ENCODE measurements at places on chromosomes 6 and 20. TPM values are rescaled to one million over a fixed set of nuclear protein-coding genes. Genes with fewer than 3 reads are reported as not detected.

DLK2 gene
- 1.3 TPM for total RNA-seq

GRCh38 chr6:45467853-45468252, 90.1 kb upstream of the SUPT3H start:
- no peak for DNase-seq
- H3K36me3 ChIP-seq: no peaks in the 10 kb centered on the region
- no peaks in the 10 kb centered on the region for H3K4me1 ChIP-seq
- H3K4me3 ChIP-seq: no peak overlapping the region

- no peak overlapping the region for H3K4me3 ChIP-seq
- no peaks in the 10 kb centered on the region for H3K27me3 ChIP-seq
- no peaks in the 10 kb centered on the region for H3K4me1 ChIP-seq
- DNase-seq: no peak
- no peak overlapping the region for H3K27ac ChIP-seq
Observed at GRCh38 chr6:33064723-33065122, 8.7 kb downstream of the HLA-DPA1 start.

DNA sequence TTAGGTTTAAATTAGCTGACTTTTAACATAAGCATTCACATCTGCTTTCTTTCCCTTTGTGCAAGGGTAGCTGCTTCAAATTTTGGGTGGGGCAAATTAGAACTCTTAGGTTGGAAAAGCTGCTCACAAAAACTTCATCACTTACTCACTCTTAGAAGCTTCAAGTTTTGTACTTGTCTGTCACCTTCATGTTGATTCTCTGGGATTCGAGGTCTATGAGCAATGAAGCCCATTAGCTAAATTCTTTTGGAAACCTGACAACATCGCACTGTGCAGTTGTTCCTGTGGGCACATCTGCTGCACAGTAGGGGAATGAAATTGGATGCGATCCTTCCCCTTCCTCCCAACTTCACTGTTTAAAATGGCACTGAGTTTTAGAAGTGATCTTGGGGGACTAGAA, 156.1 kb downstream of the UBE3D start:
- H3K4me1 ChIP-seq: no peaks in the 10 kb centered on the region
- H3K4me3 ChIP-seq: no peak overlapping the region
- no peak overlapping the region for H3K27ac ChIP-seq
- no peaks in the 10 kb centered on the region for H3K27me3 ChIP-seq

TLDC2 gene
- 1.5 TPM for total RNA-seq

DNA sequence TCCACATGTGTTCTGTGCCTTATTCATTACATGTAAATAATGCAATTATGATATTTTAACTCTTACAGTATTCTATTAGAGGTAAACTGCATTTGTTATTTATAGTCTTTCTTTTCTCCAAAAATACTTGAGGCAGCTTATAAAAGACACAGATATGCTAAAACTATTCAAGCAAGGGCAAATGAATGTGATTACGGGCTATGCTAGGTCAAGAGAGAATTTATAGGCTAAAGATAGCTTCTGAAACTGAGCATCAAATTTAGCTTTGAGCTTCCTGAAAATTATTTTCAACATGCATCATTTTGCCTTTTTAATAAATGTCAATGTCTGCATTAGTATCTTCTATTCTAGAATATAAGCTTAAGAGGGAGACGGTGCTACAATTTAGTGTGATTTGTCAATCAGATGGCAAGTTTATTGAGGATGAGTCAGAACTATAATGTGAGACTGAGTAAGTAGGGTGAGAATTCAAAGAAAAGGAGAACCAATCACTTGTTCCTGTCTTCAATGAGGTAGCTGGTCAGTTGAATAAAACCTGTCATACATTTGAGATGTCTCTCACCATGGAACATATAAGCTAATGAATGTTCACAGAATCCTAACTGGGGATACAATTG, 669.4 kb upstream of the CITED2 start:
- no peak for DNase-seq
- no peaks in the 10 kb centered on the region for H3K27me3 ChIP-seq
- H3K4me3 ChIP-seq: no peak overlapping the region
- H3K27ac ChIP-seq: no peak overlapping the region
- H3K4me1 ChIP-seq: peaks cover 5% of the 10 kb centered on the region

GRCh38 chr6:3280866-3281465, 22.2 kb downstream of the PSMG4 start:
- H3K36me3 ChIP-seq: no peaks in the 10 kb centered on the region
- H3K4me1 ChIP-seq: no peaks in the 10 kb centered on the region
- H3K27me3 ChIP-seq: no peaks in the 10 kb centered on the region
- H3K27ac ChIP-seq: no peak overlapping the region

IFNGR1 gene
- total RNA-seq: 138 TPM

- H3K36me3 ChIP-seq: no peaks in the 10 kb centered on the region
- no peak overlapping the region for H3K27ac ChIP-seq
- no peaks in the 10 kb centered on the region for H3K4me1 ChIP-seq
- no peak for DNase-seq
Observed at GRCh38 chr20:60627751-60628565, 624.1 kb upstream of the CDH4 start.

RAB5IF gene
- total RNA-seq: 56.9 TPM

GRCh38 chr6:122710908-122711635, 68.4 kb upstream of the FABP7 start:
- no peak overlapping the region for H3K27ac ChIP-seq
- no peak overlapping the region for H3K4me3 ChIP-seq
- H3K36me3 ChIP-seq: no peaks in the 10 kb centered on the region
- no peak for DNase-seq
- H3K4me1 ChIP-seq: no peaks in the 10 kb centered on the region

OOEP gene
- total RNA-seq: not detected

GRCh38 chr20:8658103-8658502, 410.8 kb upstream of the PLCB4 start:
- no peaks in the 10 kb centered on the region for H3K27me3 ChIP-seq
- H3K4me1 ChIP-seq: no peaks in the 10 kb centered on the region
- H3K36me3 ChIP-seq: no peaks in the 10 kb centered on the region
- H3K27ac ChIP-seq: no peak overlapping the region
- H3K4me3 ChIP-seq: no peak overlapping the region

GRCh38 chr20:33291830-33292355, 8.9 kb downstream of the BPIFB1 start:
- no peaks in the 10 kb centered on the region for H3K36me3 ChIP-seq
- no peaks in the 10 kb centered on the region for H3K4me1 ChIP-seq
- DNase-seq: peak; percentile 65
- H3K27ac ChIP-seq: no peak overlapping the region
- no peaks in the 10 kb centered on the region for H3K27me3 ChIP-seq
- H3K4me3 ChIP-seq: no peak overlapping the region

TCP11 gene
- 1.0 TPM for total RNA-seq

TDP2 gene
- total RNA-seq: 45.6 TPM

PI3 gene
- total RNA-seq: not detected

VSTM2L gene
- 4.0 TPM for total RNA-seq

TP53TG5 gene
- total RNA-seq: not detected

DNA sequence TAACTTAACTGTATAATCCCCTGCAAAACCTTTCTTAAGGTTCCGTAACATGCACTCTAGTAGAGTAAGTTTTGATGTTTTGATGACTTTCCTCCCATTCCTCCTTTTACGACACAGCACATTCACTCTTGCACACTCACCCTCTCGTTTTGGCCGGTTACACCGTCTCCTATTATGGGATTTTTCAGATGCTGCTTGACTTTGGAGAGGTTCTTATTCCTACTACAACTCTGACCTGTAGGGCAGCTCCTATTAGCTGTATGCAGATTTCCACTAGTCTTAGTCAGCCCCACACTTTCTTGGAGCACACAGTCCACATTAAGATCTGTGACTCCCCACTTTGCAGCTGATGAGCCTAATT, 223.7 kb upstream of the SYNCRIP start:
- peaks cover 25% of the 10 kb centered on the region for H3K4me1 ChIP-seq
- peak overlapping the region; percentile 25 for H3K4me3 ChIP-seq
- no peaks in the 10 kb centered on the region for H3K27me3 ChIP-seq
- H3K27ac ChIP-seq: peak overlapping the region; percentile 46
- H3K36me3 ChIP-seq: no peaks in the 10 kb centered on the region

- no peaks in the 10 kb centered on the region for H3K27me3 ChIP-seq
- peaks cover 4% of the 10 kb centered on the region for H3K4me1 ChIP-seq
- H3K36me3 ChIP-seq: no peaks in the 10 kb centered on the region
- no peak for DNase-seq
- no peak overlapping the region for H3K27ac ChIP-seq
- H3K4me3 ChIP-seq: no peak overlapping the region
Observed at GRCh38 chr20:4942331-4942730, 59.0 kb downstream of the SLC23A2 start.

MYCT1 gene
- 20.1 TPM for total RNA-seq

CLVS2 gene
- total RNA-seq: not detected

DNA sequence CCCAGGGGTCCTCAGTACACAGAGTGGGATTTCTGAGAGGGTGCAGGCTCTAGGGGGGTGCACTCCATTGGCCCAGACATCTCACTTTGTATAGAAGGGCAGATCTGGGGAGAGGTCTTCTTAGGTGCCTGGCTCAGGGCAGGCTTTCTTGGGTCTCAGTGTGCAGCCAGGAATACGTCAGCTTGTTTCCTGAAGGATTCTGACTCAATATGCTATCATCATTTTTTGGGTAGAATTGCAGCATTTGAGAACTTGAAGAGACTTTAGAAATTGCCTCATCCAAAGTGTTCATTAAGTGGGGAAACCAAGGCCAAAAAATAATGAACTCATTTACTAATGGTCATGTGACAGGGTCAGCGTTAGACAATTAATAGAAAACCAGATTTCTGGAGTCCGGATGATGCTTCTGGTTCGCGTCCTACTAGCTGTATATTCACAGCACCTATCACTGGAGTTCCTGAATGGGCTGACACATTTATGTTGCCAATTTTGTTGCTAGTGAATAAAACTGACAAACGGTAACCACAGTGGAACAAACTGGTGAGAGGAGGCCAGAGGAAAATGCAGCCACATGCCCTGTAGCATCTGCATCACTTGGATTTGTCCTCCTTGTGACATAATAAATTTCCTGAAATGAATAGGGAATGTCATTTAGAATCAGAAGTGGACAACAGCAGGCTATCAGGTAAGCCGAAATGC, 238.9 kb downstream of the TBC1D7 start:
- no peak for DNase-seq
- H3K27me3 ChIP-seq: no peaks in the 10 kb centered on the region
- no peak overlapping the region for H3K27ac ChIP-seq
- H3K36me3 ChIP-seq: no peaks in the 10 kb centered on the region
- H3K4me1 ChIP-seq: no peaks in the 10 kb centered on the region

BMP7 gene
- 87.7 TPM for total RNA-seq

GRCh38 chr6:138560130-138560860, 61.0 kb upstream of the NHSL1 start:
- no peaks in the 10 kb centered on the region for H3K36me3 ChIP-seq
- peaks cover 8% of the 10 kb centered on the region for H3K4me1 ChIP-seq
- H3K4me3 ChIP-seq: no peak overlapping the region
- no peak overlapping the region for H3K27ac ChIP-seq
- DNase-seq: no peak
- H3K27me3 ChIP-seq: no peaks in the 10 kb centered on the region

GSTA5 gene
- not detected for total RNA-seq

GRCh38 chr20:35311822-35312221, 19.6 kb upstream of the FAM83C start:
- no peak overlapping the region for H3K4me3 ChIP-seq
- H3K36me3 ChIP-seq: no peaks in the 10 kb centered on the region
- DNase-seq: no peak
- H3K27ac ChIP-seq: no peak overlapping the region
- no peaks in the 10 kb centered on the region for H3K27me3 ChIP-seq

- H3K27me3 ChIP-seq: no peaks in the 10 kb centered on the region
- H3K4me1 ChIP-seq: peaks cover 17% of the 10 kb centered on the region
- no peak for DNase-seq
- no peak overlapping the region for H3K4me3 ChIP-seq
- no peaks in the 10 kb centered on the region for H3K36me3 ChIP-seq
Observed at GRCh38 chr20:59219211-59219610, 55.6 kb downstream of the ZNF831 start.

DNA sequence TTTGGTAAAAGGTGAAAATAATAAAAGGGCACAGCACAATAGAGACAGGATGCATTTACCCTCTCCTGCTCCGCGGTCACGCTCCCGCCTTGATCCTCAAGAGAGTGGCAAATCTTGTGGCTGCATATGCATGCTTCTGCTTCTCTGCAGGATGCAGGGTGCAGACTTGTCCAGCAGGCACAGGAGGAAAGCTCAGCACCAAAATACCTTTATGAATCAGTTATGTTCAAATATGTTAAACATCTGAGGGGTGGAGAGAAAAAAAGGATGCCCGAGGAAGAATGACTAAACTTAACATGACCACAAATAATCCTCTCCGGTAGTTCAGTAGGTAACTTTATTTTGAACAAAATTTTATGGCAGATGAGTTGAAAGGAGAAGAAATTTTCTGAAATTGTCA, 366.1 kb upstream of the SOX4 start:
- no peak for DNase-seq
- H3K4me1 ChIP-seq: no peaks in the 10 kb centered on the region
- no peaks in the 10 kb centered on the region for H3K27me3 ChIP-seq
- H3K4me3 ChIP-seq: no peak overlapping the region
- no peaks in the 10 kb centered on the region for H3K36me3 ChIP-seq

SIRPB2 gene
- total RNA-seq: 1.6 TPM

- H3K27me3 ChIP-seq: no peaks in the 10 kb centered on the region
- H3K4me1 ChIP-seq: peaks cover 21% of the 10 kb centered on the region
- H3K36me3 ChIP-seq: peaks cover 5% of the 10 kb centered on the region
Observed at GRCh38 chr6:85672623-85673022, 29.9 kb upstream of the SYNCRIP start.

DNA sequence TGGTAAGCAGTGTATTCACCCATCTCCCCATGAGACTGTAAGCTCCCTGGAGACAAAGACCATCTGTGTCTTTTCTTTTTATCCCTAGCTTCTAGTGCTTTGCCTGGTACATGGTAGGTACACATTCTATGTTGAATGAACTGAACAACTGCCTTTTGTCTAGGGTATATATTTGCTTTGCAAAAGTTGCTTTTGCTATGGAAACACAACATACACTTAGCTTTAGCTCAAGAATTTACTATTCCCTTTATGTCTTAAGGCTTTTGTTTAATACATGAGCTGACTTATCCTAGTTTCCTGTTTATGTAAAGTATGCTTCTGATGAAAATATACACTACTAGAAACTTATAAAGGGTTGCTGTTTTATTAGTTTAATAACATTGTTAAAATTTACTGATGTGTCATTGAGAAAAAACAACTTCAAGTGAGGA, 198.2 kb downstream of the PRL start:
- no peaks in the 10 kb centered on the region for H3K4me1 ChIP-seq
- no peaks in the 10 kb centered on the region for H3K36me3 ChIP-seq
- no peaks in the 10 kb centered on the region for H3K27me3 ChIP-seq

DNA sequence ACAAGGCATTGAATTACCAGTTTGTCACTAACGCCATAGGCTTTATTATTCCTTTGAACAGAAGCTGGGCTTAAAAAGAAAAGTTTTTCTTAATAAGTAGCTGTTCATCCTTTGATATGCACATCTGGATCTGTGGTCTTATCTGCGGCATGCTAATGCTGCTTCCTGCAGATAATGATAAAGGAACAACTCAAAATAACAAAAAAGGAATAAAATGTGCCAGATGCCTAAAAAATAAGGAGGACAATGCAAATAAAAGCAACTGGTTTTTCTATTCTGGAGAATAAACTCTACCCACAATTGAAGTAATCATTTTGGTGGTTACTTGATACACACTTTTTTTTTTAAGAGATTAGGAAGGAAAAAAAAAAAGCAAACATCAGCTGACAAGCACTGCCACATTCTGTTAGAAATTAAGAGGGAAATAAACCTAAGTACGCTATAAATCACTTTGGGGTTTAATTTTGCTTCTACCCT, 156.8 kb upstream of the SALL4 start:
- no peak for DNase-seq
- H3K36me3 ChIP-seq: no peaks in the 10 kb centered on the region
- no peak overlapping the region for H3K4me3 ChIP-seq
- no peaks in the 10 kb centered on the region for H3K27me3 ChIP-seq
- H3K4me1 ChIP-seq: no peaks in the 10 kb centered on the region
- H3K27ac ChIP-seq: no peak overlapping the region

GRCh38 chr20:35604449-35604747, 11.2 kb upstream of the SPAG4 start:
- H3K36me3 ChIP-seq: no peaks in the 10 kb centered on the region
- no peak overlapping the region for H3K4me3 ChIP-seq
- no peak overlapping the region for H3K27ac ChIP-seq
- DNase-seq: peak; percentile 17
- peaks cover 16% of the 10 kb centered on the region for H3K4me1 ChIP-seq

Data from thyroid gland (tissue), 4 donors.